ENCODE measurements at places on chromosomes 2 and 18.

DNA sequence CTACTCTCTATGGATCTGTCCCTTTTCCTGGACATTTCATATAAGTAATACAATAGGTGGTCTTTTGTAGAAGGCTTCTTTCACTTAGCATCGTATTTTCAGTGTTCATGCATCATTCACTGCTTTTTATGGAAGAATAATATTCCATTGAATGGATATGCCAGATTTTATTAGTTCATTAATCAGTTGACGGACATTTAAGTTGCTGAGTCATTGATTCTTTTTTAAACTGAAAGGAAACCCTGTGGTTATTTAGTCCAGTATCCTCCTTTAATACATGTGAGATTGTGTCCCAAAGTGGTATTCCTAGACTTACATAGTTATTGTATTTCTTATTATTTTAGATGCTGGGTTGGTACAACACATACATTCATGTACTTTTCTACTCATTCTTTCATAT is 162.1 kb upstream of the UNC80 start:
- DNase-seq: no peak

- no peak for DNase-seq
Measured at GRCh38 chr2:207394203-207394781, 135.5 kb upstream of the CREB1 start.

- DNase-seq: no peak
Measured at GRCh38 chr2:64793701-64794100, 140.0 kb upstream of the SERTAD2 start.

- DNase-seq: no peak
Measured at GRCh38 chr2:7666596-7667259, 749.5 kb downstream of the RNF144A start.

- no peak for DNase-seq
Measured at GRCh38 chr2:180324182-180324581, 317.1 kb upstream of the CWC22 start.

GRCh38 chr18:69531973-69532372 is 131.3 kb downstream of the DOK6 start:
- no peak for DNase-seq

DNA sequence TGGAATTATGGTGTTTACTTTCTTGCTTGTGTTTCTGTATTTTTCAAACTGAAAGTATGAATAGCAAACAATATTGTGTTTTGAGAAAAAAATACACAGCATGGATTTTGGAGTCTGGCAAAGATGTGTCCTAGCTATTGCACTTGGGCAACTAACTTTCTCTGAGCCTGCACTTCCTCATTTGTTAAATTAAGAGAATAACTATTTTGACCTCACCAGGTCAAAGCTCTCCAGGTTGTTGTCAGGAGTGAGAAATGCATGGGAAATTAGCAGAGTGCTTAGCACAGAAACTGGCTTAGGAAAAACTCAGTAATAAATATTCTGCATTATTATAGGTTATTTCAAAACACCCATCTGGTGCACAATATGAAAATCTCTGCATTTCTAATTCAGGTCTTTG is 28.2 kb downstream of the LYPD1 start:
- DNase-seq: no peak
